Natural killer cell treated with Interleukin-12 subunit alpha and Interleukin-12 subunit beta and Interleukin-15 and Interleukin-18, amount 100 ng/mL, for 72 hours (primary cell): ENCODE measurements at places on chromosomes 1 and 21. TPM values are rescaled to one million over a fixed set of nuclear protein-coding genes. Genes with fewer than 3 reads are reported as not detected.

C1QC gene
- not detected for total RNA-seq

SERPINC1 gene
- 0.36 TPM for total RNA-seq

PODN gene
- total RNA-seq, result not detected

DCAF8 gene
- 115 TPM for total RNA-seq

NEK2 gene
- 25.2 TPM for total RNA-seq

OR2L3 gene
- total RNA-seq, result not detected

EFNA3 gene
- total RNA-seq, result not detected

CGN gene
- total RNA-seq, result 1.8 TPM

SYTL1 gene
- total RNA-seq, result 24.2 TPM
